ENCODE measurements at places on chromosomes 3 and 15. TPM values are rescaled to one million over a fixed set of nuclear protein-coding genes. Genes with fewer than 3 reads are reported as not detected.

GRCh38 chr15:100767001-100767825 lies 112.4 kb upstream of the ALDH1A3 start:
- DNase-seq: peak; percentile 43

DNA sequence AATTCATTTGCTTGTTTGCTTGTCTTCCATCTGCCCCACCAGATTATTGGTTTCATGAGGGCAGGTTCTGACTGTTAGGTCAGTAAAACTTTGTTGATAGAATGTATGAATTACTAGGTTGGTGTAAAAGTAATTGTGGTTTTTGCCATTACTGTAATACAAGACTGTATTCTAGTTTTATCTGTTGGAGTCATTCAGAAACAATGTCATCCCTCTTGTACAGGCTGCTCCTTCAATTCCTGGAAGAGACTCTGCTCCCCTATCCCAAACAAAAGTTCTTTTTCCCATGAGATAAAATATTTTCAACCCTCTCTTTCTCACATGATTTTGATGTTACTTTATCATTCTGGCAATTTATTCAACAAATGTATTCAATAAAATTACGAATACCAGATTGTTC lies 115.0 kb downstream of the CHST2 start:
- DNase-seq: no peak

GRCh38 chr15:43429687-43430086 lies 58.8 kb downstream of the TUBGCP4 start:
- DNase-seq: no peak

DNA sequence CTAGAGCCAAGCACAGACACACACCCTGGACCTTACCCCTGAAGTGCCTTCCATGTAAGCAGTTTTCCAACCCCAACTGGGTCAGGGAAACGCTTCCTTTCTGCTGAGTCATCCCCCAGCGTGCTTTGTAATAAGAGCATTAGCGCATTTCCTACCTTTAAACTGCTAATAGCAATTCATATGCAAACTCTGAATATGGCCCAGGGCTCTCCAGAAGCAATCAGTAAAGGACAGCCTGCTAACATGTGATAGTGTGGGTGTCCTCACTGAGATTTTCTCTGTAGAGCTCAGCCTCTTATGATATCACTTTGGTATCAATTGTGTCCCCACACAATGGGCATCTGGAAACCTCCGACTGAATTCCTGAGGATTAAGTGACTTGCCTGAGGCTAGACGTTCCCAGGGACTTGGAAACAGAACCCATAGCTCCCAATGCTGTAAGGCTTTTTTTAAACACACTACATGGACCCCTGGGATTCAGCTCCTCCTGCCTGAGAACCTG lies 5.6 kb downstream of the GABRB3 start:
- DNase-seq: no peak

GRCh38 chr3:71288269-71288930 lies 295.1 kb downstream of the FOXP1 start:
- DNase-seq: no peak

GRCh38 chr3:172333042-172333377 lies 115.2 kb downstream of the GHSR start:
- DNase-seq: no peak

- peak; percentile 59 for DNase-seq
These were observed 8.6 kb downstream of the FBXL22 start for GRCh38 chr15:63605816-63606215.

GRCh38 chr15:47548231-47548630 lies 169.1 kb upstream of the SEMA6D start:
- DNase-seq: no peak

DNA sequence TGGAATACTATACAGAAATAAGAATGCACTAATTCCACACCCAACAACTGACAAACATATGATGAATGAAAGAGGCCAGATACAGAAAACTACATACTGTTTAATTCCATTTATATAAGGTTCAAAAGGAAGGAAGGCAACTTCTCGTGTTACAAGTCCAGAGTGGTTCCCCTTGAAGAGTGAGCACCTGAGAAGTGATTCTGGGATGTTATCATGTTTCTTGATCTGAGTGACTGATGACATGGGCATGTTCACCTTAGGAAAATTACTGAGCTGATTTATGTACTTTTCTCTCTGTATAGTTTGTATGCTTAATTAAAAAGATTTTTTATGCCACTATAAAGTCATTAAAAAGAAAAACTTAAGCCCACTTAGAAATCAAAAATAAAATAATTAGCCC lies 13.6 kb downstream of the CCDC12 start:
- DNase-seq: no peak

- DNase-seq: no peak
These were observed 23.9 kb downstream of the RNF111 start for GRCh38 chr15:59011262-59011952.

DNA sequence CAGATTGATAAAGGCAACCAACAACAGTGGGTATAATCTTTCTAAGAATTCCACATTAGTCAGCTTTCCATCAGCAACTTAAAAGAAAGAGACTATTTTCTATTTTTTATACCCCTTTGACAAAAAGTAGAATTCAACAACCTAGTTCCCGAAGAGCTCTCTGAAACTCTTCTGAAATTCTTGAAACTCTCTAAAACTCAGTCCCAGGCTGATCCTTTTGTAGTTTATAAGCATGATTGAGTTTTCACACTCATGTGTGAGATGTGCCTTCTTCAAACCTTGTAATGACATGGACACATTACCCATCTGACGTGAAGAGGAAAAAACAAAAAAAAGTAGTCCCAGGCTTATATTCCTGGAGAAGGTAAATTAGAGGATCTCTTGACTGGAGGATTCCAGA lies 31.4 kb downstream of the RAF1 start:
- no peak for DNase-seq

DNA sequence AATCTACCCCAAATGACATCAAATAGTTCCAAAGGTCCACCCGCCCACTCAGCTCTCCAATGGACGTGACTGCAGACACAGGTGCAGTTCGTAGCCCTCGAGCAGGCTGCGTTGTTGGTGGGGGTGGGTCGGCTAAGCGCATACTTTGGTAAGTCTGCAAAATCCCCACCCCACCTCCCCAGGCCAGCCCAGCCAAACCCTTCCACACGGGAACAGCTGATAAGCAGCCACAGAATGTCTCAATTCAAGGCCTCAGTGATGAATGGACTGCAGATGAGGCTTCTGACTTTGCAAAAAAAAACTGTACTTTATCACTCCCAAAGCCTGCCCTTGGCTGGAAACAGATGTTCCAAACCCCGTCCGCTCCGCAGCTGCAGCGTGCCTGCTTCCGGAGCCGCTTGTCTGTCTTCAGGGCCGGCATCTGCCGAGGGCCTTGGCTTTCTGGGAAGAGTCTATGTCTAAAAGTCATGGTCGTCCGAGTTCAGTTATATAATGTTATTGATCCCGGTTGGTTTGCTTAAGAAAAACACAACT lies 38.2 kb downstream of the PCSK6 start:
- DNase-seq: no peak

GRCh38 chr15:93257920-93258319 lies 168.9 kb upstream of the RGMA start:
- DNase-seq: no peak

CCR8 gene
- total RNA-seq: not detected

CRYGS gene
- total RNA-seq: 0.88 TPM

CYP8B1 gene
- not detected for total RNA-seq

ARRDC4 gene
- total RNA-seq: 17.0 TPM

GNB5 gene
- 26.4 TPM for total RNA-seq

MAP1A gene
- 121 TPM for total RNA-seq

BSN gene
- under 0.01 TPM for total RNA-seq

DZIP1L gene
- 42.3 TPM for total RNA-seq

OXTR gene
- 6.2 TPM for total RNA-seq

KLHL6 gene
- total RNA-seq: under 0.01 TPM

All from osteoblast (primary cell).